ENCODE measurements at places on chromosomes 4 and X.
A peak's percentile ranks its signal among the peaks of the same experiment; 100 is the strongest.

GRCh38 chrX:40022421-40022820 is 75.3 kb downstream of the BCOR start:
- no peak for DNase-seq

- DNase-seq: no peak
These were observed 2.0 kb downstream of the FGFBP1 start for GRCh38 chr4:15936495-15936894.

DNA sequence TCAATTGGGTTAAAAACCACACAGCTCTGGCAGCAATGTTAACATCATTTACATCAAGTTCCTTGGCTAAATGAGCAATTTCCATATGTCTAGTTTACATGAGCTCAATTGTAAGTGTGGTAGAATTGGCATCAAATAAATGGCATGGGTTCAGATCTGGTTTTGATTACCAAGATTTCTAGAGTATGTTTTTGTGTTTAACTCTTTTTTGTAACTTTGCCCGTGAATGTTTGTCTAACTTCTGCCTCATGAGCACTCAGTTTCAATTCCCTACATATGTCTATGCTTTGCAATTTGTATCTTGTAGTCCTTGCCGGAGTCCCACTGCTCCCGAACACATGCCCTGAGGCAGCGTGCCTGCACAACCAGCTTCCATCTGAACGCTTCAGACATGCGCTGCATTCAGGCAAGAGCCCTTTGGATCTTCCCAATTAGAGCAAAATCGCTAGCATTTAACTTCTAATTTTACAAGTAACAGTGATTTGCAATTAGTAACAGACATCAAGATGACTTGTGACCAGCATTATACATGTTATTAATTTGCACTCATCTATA is 644.4 kb downstream of the TRIML1 start:
- DNase-seq: no peak

DNA sequence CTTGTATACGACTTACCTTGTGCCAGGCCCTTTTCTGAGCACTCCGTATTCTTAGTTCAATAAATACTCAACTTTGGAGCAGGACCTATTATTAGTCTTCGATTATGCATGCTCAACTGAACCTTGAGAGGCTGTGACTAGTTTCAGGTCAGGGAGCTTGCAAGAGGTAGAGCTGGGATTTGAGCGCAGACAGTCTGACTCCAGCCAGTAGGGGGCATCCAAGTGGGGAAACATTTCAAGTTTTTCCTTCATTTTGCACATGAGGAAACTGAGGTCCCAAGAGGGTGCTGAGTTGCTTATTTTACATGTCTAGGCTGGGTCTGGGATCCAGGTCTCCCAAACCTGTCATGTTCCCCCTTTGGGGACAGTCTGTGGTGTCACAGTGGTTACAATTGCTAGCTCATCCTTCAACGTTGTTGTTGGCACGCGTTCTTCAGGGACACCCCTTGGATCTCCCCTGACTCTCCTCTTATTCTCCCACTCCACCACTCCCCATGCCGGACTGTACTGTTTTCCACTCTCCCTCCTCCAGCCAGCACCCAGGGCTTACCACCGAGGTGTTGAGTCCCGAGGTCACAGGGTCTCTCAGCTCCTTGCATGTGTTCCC is 6.7 kb upstream of the PRICKLE3 start:
- DNase-seq: no peak

- no peak for DNase-seq
These were observed 38.9 kb downstream of the STARD8 start for GRCh38 chrX:68686097-68686977.

- peak; percentile 13 for DNase-seq
These were observed 572.0 kb downstream of the ADGRL3 start for GRCh38 chr4:61772126-61772525.

GRCh38 chr4:173449380-173449717 is 50.4 kb upstream of the SCRG1 start:
- no peak for DNase-seq

GRCh38 chr4:105808750-105809041 is 86.6 kb upstream of the NPNT start:
- DNase-seq: peak; percentile 83

GRCh38 chrX:43743100-43743822 is 87.2 kb downstream of the MAOA start:
- DNase-seq: no peak

DNA sequence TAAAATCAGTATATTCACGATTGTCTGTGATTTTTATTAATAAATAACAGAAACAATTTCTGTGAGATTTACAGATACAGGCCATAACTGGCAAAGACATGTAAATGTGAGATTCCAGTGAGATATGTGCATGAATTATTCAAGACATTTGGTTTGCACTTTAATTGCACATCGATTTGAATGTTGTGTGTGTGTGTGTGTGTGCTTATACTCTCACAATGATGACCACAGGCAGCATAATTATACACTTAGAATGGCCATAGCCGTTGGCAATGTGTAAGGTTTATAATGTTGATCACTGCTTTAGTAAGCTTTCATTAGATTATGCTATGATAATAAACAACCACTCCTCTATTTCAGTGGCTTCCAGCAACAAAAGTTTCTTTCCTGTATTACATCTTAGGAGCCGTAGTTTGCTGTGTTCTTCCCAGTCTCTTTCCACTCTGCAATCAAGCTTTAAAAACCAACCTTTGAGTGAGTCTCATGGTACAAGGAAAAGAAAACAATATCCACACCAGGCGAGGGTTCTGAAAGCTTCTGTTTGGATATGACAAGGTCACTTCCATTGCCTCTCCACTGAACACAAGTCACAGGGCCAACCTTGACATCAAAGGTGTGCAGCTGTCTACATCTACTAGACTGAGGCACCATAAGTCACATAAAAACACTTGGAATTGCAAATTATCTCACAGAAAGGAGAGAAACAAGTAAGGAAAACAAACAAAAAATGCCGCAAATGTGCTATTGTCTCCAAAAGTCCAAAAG is 897.7 kb downstream of the RAB28 start:
- no peak for DNase-seq

DNA sequence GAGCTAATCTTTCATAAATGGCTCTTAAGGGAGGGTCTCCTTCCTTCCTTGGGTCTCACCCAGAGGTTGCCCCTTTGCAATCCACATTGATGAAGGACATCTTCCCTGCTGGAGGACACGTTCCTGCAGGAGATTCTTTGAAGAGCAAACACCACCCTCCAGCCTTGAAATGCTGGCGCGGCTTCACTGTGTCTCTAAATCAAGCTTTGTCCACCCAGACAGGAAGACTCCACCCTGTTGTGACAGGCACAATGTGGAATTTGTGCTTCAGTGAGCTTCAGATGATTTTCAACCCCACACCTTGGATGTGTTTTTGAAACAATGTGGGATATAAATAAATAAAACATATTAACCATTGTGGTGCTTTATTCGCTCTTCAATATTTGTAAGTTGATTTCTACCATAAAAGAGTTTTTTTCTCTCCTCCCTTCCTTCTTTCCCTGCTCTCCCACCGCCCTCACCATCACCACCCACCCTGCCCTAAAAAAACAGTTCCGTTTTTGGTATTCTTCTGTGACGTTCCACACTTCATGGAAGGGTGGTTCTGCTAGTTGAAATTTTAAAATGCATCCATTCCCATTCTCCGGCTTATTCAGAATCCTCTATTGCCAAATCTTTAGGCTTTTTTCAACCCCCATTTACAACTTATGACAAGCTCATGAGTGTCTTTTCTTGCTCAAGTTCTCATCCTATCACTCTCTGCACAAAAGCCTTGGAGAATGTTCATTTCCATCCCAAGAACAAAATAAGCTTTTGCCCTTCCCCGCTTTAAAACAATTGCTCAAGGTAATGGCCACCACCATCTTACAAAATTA is 264.3 kb downstream of the RAPGEF2 start:
- peak; percentile 41 for DNase-seq

DNA sequence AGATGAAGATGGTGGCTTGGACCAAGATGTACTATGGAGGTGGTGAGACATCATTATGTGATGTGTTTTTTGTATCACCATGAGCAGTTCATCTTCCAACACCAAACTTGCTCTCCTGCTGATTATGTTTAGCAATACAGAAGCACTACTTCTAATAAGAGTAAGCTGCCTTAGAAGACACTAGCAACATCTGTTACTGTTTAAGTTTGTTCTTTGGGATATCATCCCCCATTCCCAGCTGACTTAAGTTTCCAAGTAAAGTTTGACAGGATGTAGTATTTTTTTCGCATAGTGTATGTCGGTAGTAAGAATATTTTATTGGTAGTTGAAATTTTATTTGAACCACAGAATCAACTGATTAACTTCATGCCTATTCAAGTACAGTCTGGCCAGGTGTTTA is 123.5 kb upstream of the BMPR1B start:
- DNase-seq: peak; percentile 89

- DNase-seq: no peak
These were observed 700.7 kb downstream of the PCDH18 start for GRCh38 chr4:136831553-136831952.

GRCh38 chr4:41839916-41840854 is 91.7 kb upstream of the PHOX2B start:
- DNase-seq: no peak

Data from fibroblast of upper back skin (primary cell).